H9 (cell line): ENCODE measurements at places on chromosomes 2 and 18. TPM values are rescaled to one million over a fixed set of nuclear protein-coding genes. Genes with fewer than 3 reads are reported as not detected.

The GPAT2 gene
- total RNA-seq = 0.17 TPM in 1 of 2 replicates, not detected in the other

- no peaks in the 10 kb centered on the region for H3K27me3 ChIP-seq
- DNase-seq = no peak
- H3K36me3 ChIP-seq = no peaks in the 10 kb centered on the region
- no peaks in the 10 kb centered on the region for H3K4me1 ChIP-seq
Observed at GRCh38 chr2:213164263-213164662, 12.9 kb upstream of the IKZF2 start.

DNA sequence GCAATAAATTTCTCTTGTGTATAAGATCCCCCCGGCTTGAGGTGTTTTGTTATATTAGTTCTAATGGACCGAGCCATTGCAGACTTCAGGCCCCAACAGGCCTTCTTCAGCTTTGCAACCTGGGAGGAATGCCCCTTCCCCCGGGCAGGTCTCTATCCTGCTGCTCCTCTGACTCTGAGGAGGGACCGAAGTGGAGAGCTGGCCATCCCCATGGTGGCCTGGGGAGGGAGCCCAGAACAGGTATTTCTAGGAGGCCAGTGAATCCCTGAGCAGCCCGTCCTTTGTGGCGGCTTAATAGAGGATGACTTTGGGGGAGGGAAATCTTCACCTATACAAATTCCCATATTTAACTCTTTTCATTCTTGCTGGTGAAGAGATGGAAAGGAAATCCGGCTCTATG lies 715.8 kb upstream of the SOX11 start:
- peak; percentile 48 for DNase-seq
- H3K36me3 ChIP-seq = no peaks in the 10 kb centered on the region
- H3K4me3 ChIP-seq = no peak overlapping the region
- H3K27me3 ChIP-seq = no peaks in the 10 kb centered on the region
- no peaks in the 10 kb centered on the region for H3K4me1 ChIP-seq

DNA sequence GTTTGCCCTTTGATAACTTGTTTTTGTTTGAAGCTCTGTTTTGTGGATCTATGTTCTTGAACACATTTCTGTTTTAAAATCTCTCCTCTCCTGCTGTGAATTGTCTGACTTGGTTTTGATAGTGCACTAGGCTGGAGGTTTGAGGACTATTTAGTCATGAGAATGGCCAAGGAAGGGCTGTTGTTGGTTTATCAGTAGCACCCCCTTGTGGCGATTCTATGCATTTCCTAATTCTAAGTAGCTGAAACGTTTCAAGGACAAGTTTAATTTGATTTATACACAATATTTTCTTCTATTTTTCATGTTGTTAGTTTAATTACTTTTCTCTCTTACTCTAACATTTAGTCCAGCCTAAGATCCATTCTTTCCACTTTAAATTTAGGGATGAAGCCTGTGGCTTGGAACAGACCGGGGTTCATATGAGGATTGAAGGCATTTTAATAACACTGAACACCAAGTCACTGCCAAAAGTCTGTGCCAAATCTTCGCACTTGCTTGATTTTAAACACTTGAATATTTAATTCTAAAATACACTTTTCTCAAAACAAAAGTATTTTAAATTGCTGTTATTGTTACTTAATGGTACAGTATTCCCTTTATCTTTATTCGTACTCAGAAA lies 166.0 kb downstream of the SOCS6 start:
- no peak for DNase-seq
- no peak overlapping the region for H3K27ac ChIP-seq
